ENCODE measurements at places on chromosomes 1 and 21. TPM values are rescaled to one million over a fixed set of nuclear protein-coding genes. Genes with fewer than 3 reads are reported as not detected.

SLC2A1 gene
- 38.3 TPM for total RNA-seq

LPAR3 gene
- total RNA-seq: 73.8 TPM

EDARADD gene
- 3.2 TPM for total RNA-seq

NLRP3 gene
- 1.4 TPM for total RNA-seq

GNAT2 gene
- total RNA-seq: 2.8 TPM

FAM167B gene
- total RNA-seq: 1.6 TPM

Measured in testis (tissue), 5 donors.